ENCODE measurements at places on chromosomes 7 and 10.

DNA sequence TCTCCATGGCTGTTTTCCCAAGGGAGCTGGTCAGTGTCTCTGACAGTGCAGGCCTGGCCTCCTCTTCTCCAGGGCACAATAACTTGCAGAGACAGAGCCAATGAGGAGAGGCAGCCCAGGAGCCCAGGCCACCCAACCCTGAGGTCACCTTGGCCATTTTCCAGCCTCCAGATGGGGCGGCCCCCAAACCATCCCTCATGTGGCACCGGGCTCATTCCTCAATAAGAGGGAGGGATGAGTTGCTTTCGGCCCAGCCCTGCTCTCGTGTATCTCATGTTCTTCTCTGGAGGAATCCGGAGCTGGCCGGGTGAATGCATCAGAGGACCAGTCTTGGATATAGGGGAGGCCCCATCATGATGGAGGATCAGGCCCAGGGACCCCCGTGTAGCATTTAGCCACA lies 98.9 kb downstream of the C10orf105 start:
- DNase-seq, result no peak
- peak overlapping the region; percentile 48 for H3K27ac ChIP-seq
- no peaks in the 10 kb centered on the region for H3K27me3 ChIP-seq
- no peaks in the 10 kb centered on the region for H3K4me1 ChIP-seq
- no peak overlapping the region for H3K4me3 ChIP-seq

DNA sequence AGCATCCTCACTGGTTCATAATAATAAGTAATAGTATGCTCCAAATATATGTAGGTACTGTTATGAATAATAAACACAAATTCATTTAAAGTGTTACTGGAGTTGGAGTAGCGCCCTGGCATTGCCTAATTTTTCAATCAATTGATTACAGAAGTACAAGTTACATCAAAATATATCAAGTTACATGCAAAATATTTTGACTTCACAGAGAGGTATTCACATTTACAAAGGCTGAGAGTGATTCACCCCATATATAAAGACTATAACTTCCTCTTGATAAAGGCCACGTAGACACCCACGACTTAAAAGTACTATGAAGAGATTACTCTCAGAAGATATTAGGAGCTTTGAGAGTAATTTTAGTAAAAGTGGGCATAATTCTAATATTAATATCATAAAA lies 13.6 kb upstream of the COL17A1 start:
- DNase-seq, result no peak
- H3K4me1 ChIP-seq, result no peaks in the 10 kb centered on the region
- no peak overlapping the region for H3K4me3 ChIP-seq
- no peaks in the 10 kb centered on the region for H3K27me3 ChIP-seq
- no peaks in the 10 kb centered on the region for H3K36me3 ChIP-seq
- no peak overlapping the region for H3K27ac ChIP-seq

DNA sequence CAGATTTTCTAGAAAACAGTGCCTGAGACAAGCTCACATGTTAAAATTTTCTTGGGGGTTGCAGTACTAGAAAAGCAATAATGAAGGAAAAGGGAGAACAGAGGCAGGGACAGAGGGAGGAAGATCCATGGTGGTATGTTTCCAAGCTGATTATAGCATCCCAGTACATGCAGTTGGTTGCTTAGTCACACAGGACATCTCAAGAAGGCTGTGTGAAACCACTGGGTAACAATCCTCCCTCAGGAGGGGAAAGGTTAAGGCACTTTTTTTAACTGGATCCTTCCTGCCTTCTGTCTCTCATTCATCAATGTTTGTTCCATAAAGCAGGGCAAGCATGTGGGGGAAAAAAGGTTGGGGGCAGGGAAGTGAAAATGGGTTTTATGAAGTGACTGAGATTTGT lies 6.1 kb upstream of the IMMP2L start:
- H3K27me3 ChIP-seq, result no peaks in the 10 kb centered on the region
- H3K4me3 ChIP-seq, result no peak overlapping the region
- H3K27ac ChIP-seq, result no peak overlapping the region
- no peaks in the 10 kb centered on the region for H3K36me3 ChIP-seq

DNA sequence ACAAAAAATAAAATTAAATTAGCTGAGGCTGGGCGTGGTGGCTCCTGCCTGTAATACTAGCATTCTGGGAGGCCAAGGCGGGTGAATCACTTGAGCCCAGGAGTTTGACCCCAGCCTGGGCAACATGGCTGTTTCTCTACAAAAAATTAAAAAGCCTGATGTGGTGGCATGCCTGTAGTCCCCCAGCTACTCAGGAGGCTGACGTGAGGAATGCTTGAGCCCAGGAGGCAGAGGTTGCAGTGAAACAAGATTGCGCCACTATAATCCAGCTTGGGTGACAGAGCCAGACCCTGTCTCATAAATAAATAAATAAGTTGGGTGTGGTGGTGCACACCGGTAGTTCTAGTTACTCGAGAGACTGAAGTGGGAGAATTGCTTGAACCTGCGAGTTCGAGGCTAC lies 65.1 kb downstream of the GNA12 start:
- no peaks in the 10 kb centered on the region for H3K27me3 ChIP-seq
- H3K36me3 ChIP-seq, result no peaks in the 10 kb centered on the region
- H3K4me3 ChIP-seq, result no peak overlapping the region
- no peak for DNase-seq

GRCh38 chr7:67608806-67609205 lies 612.2 kb downstream of the TYW1 start:
- H3K4me1 ChIP-seq, result no peaks in the 10 kb centered on the region
- H3K27me3 ChIP-seq, result no peaks in the 10 kb centered on the region
- H3K27ac ChIP-seq, result no peak overlapping the region
- H3K4me3 ChIP-seq, result no peak overlapping the region
- no peaks in the 10 kb centered on the region for H3K36me3 ChIP-seq

DNA sequence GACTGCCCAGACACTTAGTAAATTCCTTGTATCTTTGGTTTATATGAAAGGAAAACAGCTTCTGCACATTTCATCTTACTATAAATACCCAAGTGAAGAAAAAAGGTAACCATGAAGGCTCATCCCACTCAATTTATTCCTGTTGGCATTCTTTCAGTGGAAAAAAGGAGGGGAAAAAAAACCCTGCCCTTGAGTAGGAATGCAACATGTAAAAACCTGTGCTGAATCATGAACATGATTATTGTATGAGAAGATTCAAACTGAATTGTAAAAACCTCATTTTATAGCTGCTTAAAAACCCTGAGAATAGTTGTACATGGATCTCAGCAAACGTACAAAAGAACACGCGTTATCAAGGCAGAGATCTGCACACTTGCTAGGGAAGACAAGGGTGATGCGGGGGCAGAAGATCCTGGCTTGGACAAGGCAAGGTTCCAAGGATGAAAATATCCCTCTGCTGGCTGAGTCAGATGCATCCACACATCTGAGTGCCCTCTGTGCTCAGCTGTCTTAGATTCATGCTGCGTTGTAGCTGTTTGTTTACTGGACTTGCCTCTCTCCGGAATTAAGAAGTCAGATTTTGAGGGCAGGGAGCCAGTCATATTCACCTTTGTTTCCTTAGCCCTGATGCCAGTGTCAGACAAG lies 658.2 kb downstream of the PARD3 start:
- no peaks in the 10 kb centered on the region for H3K4me1 ChIP-seq
- peak overlapping the region; percentile 19 for H3K27ac ChIP-seq
- H3K4me3 ChIP-seq, result no peak overlapping the region
- no peaks in the 10 kb centered on the region for H3K27me3 ChIP-seq
- DNase-seq, result peak; percentile 27

- no peaks in the 10 kb centered on the region for H3K27me3 ChIP-seq
- no peaks in the 10 kb centered on the region for H3K4me1 ChIP-seq
- no peak for DNase-seq
Measured at GRCh38 chr7:72430531-72430930, 18.4 kb upstream of the CALN1 start.
